ENCODE measurements at places on chromosomes 11 and 22.
A peak's percentile ranks its signal among the peaks of the same experiment; 100 is the strongest.

DNA sequence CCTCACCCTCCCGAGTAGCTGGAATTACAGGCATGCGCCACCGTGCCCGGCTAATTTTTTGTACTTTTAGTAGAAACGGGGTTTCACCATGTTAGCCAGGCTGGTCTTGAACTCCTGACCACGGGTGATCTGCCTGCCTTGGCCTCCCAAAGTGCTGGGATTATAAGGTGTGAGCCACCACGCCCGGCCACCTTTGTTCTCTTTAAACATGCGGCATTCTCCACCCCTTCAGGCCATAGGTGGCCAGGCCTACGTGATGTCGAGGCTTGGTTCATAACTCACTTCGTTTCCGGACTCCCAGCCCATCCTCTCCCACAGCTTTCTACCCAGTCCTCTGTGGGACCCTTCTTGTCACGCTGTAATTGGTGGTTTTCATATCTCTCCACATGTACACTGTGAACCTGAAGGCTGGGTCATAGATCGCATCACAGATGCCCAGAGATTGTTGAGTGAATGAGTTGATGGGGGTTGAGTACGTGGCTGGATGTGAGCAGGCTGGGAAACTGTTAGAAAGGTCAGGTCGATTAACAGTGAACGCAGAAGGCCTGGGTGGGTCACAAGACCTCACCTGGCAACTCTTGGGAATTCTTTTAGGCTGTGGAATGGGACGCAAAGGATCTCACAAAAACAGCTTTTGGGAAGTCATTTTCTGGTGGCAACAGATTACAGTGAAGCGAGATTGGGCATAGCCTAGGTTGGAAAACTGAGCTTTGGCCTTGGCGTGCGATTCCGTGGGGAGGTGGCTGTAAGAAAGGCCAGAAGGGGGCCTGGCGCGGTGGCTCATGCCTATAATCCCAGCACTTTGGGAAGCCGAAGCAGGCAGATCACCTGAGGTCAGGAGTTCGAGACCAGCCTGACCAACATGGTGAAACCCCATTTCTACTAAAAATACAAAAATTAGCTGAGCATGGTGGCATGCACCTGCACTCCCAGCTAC, 44.5 kb downstream of the ST14 start:
- no peak overlapping the region for H3K27ac ChIP-seq
- no peaks in the 10 kb centered on the region for H3K4me1 ChIP-seq
- DNase-seq = no peak
- H3K27me3 ChIP-seq = no peaks in the 10 kb centered on the region
- H3K4me3 ChIP-seq = no peak overlapping the region

DNA sequence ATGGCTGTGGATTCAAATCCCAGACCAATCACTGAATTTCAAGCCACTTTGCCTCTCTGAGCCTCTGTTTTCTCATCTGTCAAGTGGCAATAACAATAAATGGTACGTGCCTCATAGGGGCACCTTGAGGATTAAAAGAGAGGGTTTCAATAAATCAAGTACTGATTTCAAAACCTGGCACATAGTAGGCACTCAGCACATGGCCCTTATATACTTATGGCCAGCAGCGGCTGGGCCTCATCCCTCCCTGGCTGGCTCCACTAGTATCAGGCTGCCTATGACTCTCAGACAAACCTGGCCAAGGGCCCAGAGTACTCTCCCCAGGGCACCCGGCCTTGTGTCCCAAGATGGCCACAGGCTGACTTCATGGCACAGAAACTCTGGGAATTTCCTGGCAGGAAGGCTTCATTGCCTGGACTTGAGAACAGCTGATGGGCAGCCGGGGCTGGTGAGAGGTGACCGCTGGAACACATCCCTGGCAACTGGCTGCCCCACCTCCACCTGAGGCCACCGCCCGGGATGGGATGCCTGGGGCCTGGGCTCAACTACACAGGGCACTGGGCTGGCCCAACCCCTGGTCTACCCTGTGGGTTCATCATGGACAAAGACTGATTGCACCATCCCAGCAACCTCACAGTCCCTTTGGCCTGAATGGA, 3.4 kb downstream of the FADS3 start:
- no peaks in the 10 kb centered on the region for H3K36me3 ChIP-seq
- H3K27ac ChIP-seq = no peak overlapping the region
- H3K27me3 ChIP-seq = no peaks in the 10 kb centered on the region
- DNase-seq = no peak
- peaks cover 2% of the 10 kb centered on the region for H3K4me1 ChIP-seq

GRCh38 chr11:116044941-116045340, 540.7 kb upstream of the CADM1 start:
- DNase-seq = no peak
- H3K27ac ChIP-seq = no peak overlapping the region
- no peaks in the 10 kb centered on the region for H3K4me1 ChIP-seq
- H3K4me3 ChIP-seq = no peak overlapping the region

DNA sequence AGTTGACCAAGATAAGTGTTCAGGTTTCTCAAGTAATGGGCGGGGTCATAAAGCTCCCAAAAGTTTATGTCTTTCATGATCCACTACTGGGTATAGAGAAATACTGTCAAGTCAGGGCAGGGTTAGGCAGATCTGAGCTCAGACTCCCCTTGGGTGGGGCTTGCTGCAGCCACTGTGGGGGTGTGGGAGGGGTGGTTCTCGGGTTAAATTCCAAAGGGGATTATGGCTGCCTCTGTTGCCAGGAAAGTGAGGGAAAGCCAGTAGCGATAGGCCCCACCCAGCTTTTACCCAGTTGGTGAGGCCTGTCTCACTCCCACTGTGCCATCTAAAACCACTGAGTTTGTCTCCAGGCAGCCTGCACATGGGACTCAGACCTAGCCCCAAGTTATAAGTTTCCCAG, 37.8 kb downstream of the DLG2 start:
- no peaks in the 10 kb centered on the region for H3K27me3 ChIP-seq
- H3K4me1 ChIP-seq = no peaks in the 10 kb centered on the region
- H3K4me3 ChIP-seq = no peak overlapping the region
- H3K27ac ChIP-seq = no peak overlapping the region
- H3K36me3 ChIP-seq = no peaks in the 10 kb centered on the region

GRCh38 chr11:108895579-108896480, 231.0 kb downstream of the DDX10 start:
- no peaks in the 10 kb centered on the region for H3K27me3 ChIP-seq
- no peak for DNase-seq
- H3K27ac ChIP-seq = no peak overlapping the region
- peaks cover 9% of the 10 kb centered on the region for H3K4me1 ChIP-seq
- peaks cover 29% of the 10 kb centered on the region for H3K36me3 ChIP-seq
- H3K4me3 ChIP-seq = no peak overlapping the region

- DNase-seq = no peak
- no peak overlapping the region for H3K4me3 ChIP-seq
- H3K27me3 ChIP-seq = no peaks in the 10 kb centered on the region
- peaks cover 1% of the 10 kb centered on the region for H3K4me1 ChIP-seq
Observed at GRCh38 chr22:25365491-25366261, 146.2 kb downstream of the CRYBB2 start.

DNA sequence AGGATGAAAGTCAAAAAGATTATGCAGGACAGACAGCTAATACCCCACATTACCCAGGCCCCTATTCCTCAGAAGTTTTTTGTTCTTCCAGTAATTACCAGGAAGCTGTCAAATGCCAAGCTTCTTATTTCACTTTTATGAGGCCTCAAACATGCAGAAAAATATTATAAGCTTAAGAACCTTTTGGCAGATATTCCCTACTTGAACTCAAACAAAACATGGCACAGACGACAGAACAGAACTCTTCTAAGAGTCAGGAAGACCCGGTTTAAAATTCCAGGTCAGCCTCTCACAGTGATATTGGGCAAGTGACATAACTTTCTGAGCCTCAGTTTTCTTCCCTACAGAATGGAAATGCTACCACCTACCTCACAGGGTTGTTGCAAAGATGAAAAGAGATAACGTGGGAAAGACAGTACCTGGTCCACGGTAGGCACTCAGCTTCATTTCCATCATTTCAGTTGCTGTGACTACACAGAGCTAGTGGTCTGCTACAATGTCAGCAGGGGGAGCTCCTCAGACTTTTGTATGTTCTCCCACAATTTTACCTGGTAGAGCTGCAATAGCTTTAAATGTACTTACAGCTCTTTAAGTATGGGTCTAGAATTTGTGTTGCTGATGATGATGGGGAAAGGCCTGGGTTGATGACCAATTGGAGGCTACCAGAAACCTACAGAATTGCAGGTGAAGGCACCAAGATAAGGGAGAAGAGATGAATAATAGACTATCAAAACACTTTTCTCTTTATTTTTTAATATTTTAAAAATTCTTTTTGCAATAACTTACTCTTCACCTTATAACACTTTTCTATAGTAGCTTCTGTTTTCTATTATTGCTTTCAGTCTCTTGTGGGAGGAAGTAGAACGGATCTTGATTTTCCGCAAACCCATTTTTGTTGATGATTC, 98.3 kb upstream of the CHRM4 start:
- H3K4me1 ChIP-seq = peaks cover 4% of the 10 kb centered on the region
- DNase-seq = peak; percentile 51
- no peak overlapping the region for H3K4me3 ChIP-seq
- H3K36me3 ChIP-seq = peaks cover 9% of the 10 kb centered on the region

DNA sequence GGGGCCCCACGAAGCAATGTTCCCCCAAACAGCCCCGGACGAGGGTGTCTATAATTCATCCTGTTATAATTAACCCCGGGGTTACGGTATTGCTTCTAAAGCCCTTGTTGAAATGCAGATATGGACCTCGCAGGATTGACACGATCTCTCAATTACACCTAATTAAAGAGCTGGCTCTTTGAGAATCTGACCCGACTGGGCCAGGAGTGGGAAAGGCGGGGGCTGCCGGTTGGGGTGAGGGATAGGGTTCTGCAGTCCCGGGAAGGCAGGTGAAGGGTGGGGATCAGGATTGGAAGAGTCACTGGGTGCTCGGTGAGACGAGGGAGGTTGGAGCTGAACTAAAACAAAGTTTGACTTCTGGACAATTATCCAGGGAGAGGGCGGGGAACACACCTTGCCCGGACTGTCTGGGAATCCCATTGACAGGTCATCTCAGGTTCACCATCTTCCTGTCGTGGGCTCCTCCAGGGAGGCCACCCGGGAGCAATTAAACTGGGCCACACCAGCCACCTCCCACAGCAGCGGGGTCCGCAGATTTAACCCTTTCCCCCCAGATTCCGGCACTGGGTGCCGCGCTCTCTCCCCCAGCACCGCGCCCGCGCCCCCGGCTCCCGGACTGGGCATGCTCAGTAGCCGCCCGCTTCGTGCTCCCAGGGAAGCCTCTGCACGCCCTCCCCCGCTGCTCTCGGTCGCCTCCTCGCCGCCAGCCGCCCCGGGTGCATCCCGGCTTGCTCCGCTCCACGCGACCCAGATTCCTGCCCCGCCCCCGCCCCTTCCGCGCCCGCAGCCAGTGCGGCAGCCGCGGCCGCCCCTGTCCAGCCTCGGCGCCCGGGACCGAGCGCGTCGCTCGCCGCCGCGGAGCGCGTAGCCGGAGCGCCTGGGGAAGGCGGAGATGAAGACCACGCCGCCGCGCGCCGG, at the start of gene ELMOD1:
TSS of gene ELMOD1 (plus strand) at position 688 of the 918 bp plus-strand sequence. CDS start 27,043 bp downstream, outside the sequence.
- H3K4me1 ChIP-seq = peaks cover 19% of the 10 kb centered on the region
- DNase-seq = peak; percentile 69
- peak within 1 kb of the TSS; percentile 66 for H3K27ac ChIP-seq
- H3K36me3 ChIP-seq = no peaks in the 10 kb centered on the region

DNA sequence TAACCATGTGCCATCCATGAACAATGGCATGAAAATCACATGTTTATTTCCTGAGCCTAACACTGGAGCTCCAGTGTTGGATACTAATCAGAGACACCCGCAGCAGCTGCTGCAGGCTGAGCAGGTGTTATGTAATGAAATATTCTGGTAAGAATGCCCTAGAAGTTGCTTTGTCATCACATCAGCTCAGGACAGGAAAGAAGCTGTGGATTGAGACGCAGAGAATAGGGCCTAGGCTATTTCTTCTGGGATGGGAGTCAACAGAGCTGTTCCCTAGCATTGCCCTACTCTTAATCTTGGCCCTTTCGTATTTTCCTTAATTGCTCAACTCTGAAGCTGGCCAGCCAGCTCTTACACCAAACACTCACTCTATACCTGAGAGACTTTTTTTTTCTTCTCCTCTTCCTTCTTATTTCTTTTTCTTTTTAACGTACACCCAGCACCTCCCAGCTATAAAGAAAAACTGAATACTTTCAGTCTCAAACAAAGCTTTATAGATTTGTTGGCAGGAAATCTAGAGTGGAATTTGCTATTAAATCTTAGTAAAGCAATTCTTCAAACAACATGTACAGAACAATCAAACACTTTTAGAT, 31.9 kb downstream of the RASSF10 start:
- DNase-seq = no peak
- no peaks in the 10 kb centered on the region for H3K36me3 ChIP-seq
- peaks cover 11% of the 10 kb centered on the region for H3K27me3 ChIP-seq

Measured in activated CD4-positive, alpha-beta T cell treated with anti-CD3 and anti-CD28 coated beads for 36 hours (primary cell).